ENCODE measurements at places on chromosomes 11 and 22. TPM values are rescaled to one million over a fixed set of nuclear protein-coding genes. Genes with fewer than 3 reads are reported as not detected.

GRCh38 chr11:72740060-72740424 lies 12.2 kb downstream of the ARAP1 start:
- DNase-seq, result no peak

GRCh38 chr22:40326905-40327735 lies 19.2 kb upstream of the ADSL start:
- peak; percentile 37 for DNase-seq

- no peak for DNase-seq
These were observed 582.2 kb downstream of the LRRC4C start for GRCh38 chr11:40877256-40877655.

DNA sequence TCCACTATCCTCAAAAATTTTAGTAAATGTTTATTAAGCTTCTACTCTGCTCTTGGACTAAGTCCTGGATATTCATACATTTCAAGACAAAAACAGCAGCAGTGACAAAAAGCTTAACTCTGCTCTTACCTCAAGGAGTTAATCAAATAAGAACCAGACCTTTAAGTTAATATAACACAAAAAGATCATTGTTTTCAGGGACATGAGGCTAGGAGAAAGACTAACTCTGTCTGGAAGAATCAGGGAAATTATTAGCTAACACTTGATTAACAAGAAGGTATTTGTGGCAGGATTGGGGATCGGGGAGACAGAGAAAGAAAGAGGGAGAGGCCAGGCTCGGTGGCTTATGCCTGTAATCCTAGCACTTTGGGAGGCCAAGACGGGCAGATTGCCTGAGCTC lies 74.4 kb downstream of the PPP2R1B start:
- DNase-seq, result no peak

OPCML gene
- total RNA-seq, result not detected

DNA sequence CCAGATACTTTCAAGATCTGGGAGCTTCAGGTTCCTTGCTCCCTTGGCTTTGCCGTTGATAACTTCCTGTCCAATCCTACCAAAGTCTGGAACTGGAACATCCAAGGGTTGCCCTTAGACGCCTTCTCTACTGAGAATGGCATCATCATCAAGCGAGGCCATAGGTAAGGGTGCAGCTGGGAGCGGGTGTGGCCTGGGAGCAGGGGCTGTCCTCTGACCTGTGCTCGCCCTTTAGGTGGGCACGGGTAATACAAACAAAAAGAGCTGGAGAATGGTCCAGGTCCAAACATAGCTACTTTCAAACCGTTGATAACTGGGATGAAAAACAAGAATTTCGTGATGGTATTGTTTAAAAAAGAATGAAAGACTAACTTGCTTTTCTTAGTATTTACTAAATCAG lies 25.0 kb downstream of the CASP12 start:
- no peak for DNase-seq

DNA sequence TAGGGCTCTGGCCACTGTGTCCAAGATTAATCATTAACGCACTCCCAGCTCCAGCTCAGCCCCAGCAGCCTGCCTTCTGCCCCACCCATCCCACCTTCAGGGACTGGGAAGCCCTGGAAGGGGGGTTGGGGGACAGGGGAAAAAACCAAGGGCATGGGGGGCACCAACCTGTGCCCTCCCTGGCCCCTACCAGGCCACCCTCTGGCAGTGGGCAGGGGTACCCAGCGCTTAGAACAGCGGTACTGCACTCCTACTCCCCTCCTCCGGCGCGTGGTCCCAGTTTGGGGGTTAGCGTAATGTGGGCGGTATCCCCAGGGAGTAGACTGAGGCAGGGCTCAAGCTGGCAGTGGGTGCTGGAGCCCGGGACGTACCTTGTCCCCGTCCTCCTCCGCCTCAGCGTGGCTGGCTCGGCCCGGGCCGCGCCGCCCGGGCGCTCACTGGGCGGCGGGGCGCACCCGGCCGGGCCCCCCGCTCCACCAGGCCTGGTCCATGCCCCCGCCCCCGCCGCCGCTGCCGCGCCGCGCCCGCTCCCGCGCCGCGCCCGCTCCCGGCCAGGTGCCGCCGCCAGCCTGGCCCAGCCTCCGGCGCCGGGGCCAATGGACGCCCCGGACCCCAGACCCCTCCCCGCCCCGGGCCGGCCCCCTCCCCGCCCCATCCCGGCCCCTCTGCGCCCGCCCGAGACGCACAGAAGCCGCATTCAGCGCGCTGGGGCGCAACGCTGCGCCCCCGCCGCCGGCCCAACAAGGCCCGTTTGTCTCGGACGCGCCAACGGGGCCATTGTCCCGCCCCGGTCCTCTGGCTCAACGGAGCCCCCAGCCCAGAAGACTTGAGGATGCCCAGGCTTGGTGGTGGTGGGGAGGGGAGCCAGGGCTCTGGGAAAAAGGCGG lies at the start of gene GAL3ST1:
Gene GAL3ST1, minus strand, starts transcription at position 571 of the 887 bp plus-strand sequence. CDS start 17,273 bp downstream, outside the sequence.
- DNase-seq, result no peak

- no peak for DNase-seq
These were observed 233.5 kb downstream of the MIAT start for GRCh38 chr22:26890870-26891269.

DNA sequence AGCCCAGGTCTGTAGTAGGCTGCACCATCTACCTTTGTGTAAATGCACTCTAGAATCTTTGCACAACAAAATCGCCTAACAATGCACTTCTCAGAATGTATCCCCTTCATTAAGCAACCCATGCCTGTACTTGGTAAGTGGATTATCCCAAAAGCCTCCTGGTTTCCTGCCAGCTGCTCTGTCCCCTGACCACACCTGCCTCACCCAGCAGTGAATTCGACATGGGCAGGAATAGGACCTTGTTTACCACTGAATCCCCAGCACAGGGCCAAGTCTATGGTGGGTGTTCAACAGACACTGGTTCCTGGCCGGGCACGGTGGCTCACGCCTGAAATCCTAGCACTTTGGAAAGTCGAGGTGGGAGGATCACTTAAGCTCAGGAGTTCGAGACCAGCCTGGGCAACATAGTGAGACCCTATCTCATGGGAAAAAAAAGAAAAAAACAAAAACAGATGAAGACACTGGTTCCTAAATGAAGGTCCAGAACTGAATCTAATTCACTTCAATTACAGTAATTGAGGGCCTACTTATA lies 5.1 kb upstream of the SYCE3 start:
- DNase-seq, result no peak

GRCh38 chr11:59336931-59337330 lies 21.8 kb upstream of the OR5AN1 start:
- DNase-seq, result no peak

- DNase-seq, result no peak
These were observed 12.9 kb downstream of the GNB1L start for GRCh38 chr22:19841641-19842392.

GRCh38 chr22:31753005-31753633 lies 700 bp upstream of the DEPDC5 start:
- no peak for DNase-seq
